Stimulated activated CD4-positive, alpha-beta T cell treated with anti-CD3 and anti-CD28 coated beads, Interleukin-1b, Interleukin-23, amount 100 ng/mL, for 1 hour (primary cell): ENCODE measurements at places on chromosomes 2 and 18.
A peak's percentile ranks its signal among the peaks of the same experiment; 100 is the strongest.

GRCh38 chr2:108145557-108146326 lies 94.0 kb upstream of the SULT1C3 start:
- no peak for DNase-seq

DNA sequence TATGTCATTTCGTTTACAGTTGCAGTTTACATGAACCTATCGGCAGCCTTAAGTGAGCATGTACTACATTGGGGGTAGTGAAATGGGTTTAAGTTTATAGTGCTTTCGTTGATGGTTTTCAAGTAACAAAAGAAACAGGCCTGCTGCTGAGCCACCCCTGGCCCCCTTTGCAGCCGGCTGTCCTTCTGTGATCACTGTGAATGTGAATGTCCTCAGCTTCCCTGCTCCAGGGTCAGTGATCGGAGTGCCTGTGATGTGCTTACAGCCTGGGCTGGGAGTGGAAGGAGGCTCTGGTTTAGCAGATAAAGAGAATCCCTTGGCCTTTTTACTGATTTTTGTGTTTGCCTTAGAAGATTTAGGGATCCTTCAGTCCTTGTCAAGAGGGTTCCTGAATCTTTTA lies 154.2 kb downstream of the FAM210A start:
- DNase-seq, result no peak

DNA sequence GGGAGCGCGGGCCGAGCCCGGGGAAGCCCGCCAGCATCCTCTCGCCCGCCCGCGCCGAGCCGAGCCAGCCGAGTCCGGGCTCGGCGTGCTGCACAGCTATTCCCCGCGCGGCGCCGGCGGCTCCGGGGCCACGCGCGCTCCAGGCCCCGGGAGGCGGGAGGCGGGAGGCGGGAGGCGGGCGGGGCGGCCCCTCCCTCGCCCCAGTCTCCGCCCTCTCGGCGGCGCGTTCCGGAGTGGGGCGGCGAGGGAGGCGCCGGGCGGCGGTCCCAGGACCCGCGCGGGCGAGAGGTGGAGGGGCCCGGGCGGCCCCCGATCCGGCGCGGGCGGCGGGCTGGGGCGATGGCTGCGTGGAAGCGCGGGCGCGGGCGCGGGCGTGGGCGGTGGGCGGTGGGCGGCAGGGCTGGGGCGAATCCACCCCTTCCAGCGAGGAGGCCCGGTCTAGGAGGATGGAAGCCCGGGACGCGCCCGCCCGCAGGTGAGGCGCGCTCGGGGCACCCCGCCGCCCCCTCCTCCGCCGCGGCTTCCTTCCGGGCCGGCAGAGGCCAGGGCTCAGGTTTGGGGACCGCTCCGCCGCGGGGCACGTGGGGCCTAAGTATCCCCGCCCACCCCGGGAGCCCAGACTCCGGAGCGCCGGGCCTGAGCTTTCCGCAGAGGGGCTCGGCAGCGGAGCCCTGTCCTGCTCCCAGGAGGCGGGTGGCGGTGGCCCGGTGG lies at the start of gene ADCY3:
TSS of gene ADCY3 (minus strand) at position 140 of the 711 bp plus-strand sequence. CDS start 1,250 bp downstream, outside the sequence.
- peak; percentile 33 for DNase-seq

- no peak for DNase-seq
These were observed 212.1 kb upstream of the POU3F3 start for GRCh38 chr2:104641786-104642185.

- no peak for DNase-seq
These were observed 147.6 kb upstream of the SETBP1 start for GRCh38 chr18:44533071-44533470.

- DNase-seq, result no peak
These were observed 1.7 kb downstream of the SLC8A1 start for GRCh38 chr2:40450066-40450795.

DNA sequence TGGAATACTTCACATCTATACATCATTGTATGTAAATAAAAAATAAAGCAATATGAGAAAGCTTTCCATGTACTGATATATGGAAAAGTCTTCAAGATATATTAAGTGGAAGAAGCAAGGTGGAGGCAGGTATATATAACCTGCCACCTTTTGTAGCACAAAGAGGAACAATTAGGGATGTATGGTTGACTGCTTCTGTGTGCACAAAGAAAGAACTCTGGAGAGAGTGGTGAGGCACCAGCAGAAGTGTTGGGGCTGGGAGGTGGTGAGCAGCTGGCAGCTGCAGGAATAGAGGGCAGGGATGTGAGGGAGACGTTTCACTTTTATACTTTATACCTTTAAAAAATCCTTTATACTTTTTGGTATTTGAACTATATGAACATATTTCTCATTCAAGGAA lies 26.1 kb downstream of the KIF5C start:
- no peak for DNase-seq

DNA sequence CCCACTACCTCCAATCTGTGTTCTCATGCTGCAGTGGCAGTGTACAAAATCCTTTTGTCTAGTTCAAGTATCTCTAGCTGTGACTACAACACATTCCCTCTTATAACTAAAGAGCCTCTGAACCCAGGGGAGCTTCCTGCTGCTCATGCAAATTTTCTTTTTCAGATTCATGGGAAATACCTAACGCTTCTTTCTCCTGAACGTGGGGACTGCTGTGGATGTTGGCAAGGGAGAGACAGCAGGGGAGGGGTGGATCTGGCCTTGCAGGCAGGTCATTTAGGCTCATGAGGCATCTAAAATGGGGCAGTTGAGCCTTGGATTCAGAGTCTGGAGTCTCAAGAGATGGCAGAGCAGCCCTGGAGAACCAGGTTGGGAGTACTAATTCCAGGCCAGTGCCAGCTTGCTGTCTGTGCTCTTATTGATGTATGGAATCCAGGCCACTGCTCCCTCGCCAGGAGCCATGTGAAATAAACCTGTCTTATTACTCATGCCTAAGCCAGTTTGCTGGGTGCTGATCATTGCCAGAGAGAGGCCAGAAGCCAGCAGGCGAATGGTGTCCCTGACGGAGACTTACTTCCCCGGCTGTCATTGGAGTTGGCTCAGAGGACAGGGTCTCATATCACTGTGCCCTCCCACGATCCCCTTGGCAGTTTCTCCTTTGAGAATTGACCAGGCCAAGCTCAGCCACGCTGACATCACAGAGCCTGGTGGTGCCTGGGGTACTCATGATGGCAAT lies 29.2 kb upstream of the TNP1 start:
- no peak for DNase-seq

- DNase-seq, result no peak
These were observed 161.3 kb downstream of the CDH2 start for GRCh38 chr18:28015671-28016070.

- no peak for DNase-seq
These were observed 3.5 kb upstream of the BCL2 start for GRCh38 chr18:63322908-63323634.

GRCh38 chr2:189454009-189454408 lies 12.7 kb downstream of the WDR75 start:
- no peak for DNase-seq

- DNase-seq, result no peak
These were observed 102.8 kb upstream of the FZD7 start for GRCh38 chr2:201930831-201931230.

- DNase-seq, result no peak
These were observed 136.4 kb downstream of the FAM210A start for GRCh38 chr18:13589943-13590342.

DNA sequence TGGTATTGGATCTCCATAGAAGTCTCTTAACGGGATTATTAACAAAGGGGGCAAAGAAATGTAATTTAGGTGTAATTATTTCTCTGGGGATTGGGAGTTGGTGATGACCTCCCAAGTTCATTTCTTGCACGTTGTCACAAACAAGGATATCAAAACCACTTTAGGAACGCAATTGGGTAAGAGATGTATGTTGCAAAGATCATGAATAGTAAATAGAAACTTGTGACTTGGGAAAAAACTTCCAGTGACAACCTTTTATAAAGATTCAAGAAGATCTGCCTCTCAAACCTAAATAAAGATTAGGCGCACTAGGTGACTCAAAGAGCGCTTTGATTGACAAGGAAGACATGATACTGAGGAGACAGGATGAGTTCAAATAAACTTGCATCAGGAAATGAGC lies 127.8 kb upstream of the TRIB2 start:
- no peak for DNase-seq

- DNase-seq, result no peak
These were observed 1043.0 kb upstream of the CHAC2 start for GRCh38 chr2:52724585-52724984.

DNA sequence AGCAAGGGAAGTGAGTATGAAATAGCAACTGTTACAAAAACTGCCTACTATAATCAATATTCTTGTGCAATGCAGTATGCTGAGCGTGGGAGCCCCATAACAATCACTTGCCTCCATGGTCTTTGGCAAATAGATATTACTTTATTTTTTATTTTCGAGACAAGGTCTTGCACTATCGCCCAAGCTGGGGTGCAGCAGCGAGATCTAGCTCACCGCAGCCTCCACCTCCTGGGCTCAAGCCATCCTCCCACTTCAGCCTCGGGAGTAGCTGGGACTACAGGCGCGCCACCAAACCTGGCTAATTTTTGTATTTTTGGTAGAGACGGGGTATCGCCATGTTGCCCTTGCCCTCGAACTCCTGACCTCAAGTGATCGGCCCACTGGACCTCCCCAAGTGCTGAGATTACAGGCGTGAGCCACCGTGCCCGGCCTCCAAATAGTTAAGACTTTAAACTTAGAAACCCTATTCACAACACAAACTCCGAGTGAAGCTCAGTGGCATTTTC lies 1.2 kb upstream of the CCNT2 start:
- DNase-seq, result no peak

GRCh38 chr18:74517236-74517630 lies 17.1 kb upstream of the CNDP1 start:
- DNase-seq, result no peak

GRCh38 chr18:64132871-64133270 lies 16.0 kb downstream of the LINC00305 start:
- no peak for DNase-seq

GRCh38 chr18:63158676-63159291 lies 160.8 kb downstream of the BCL2 start:
- DNase-seq, result no peak

DNA sequence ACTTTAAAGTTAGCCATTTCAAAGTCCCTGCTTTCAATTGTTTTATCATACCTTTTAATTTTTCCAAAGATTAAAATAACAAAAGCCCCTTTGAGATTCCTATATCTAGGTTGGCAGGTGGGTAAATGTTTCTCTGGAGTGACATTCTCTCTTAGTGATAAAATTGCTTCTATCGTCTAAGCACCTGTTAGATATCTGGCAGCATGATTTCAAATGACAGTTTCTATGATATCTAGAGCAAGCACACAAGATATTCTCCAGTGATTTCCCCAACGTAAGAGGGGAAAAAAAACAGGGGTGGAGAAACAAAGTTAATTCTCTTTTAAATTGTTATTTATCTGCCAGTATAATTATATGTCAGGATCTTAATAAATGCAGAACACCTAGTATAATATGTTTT lies 610.2 kb downstream of the DSC3 start:
- no peak for DNase-seq

DNA sequence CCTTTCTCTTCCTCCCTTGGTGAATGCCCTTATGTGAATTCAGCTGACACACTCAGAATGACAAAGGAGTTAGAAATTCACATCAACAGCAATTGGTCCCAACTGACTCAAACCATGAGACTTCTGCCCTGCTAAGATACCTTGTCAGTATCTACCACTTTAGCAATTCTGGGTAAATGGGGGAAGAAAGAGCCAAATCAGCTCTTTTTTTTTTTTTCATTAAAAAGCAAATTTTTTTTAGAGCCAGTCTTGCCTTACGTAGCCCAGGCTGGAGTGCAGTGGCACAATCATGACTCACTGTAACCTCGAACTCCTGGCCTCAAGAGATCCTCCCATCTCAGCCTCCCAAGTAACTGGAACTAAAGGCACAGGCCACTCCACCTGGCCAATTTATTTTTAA lies 1.7 kb upstream of the PPP4R1 start:
- no peak for DNase-seq

DNA sequence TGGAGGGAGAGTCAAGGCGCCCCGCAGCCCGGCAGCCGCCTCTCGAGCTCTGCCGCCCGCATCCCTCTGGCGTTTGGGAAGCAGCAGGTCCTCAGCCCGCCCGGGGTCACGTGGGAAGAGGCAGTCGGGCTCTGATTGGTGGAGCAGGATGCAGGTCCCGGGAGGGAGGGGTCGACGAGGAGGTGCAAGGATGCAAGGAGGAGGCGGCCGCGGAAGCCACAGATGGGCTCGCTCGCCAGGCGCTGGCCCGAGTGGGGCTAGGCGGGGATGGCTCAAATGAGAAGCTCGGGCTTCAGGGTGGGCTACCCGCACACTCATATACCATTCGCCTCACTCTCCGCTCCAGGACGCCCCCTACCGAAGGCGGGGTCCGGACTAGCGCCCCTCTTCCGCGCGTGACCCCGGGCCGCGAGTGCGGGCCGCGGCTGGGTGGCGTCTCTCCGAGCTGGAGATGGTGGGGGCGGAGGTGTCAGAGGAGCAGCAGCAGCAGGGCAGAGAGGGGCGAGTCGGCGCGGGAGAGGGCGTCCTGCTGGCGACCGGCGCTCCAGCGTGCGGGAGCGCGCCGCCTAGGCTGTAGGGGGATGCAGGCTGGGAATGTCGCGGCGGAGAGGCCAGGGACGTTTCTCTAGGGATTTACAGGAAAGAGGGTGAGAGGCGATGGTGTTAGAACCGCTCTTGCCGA lies at the start of gene TMEFF2:
TSS of gene TMEFF2 (minus strand) at position 68 of the 682 bp plus-strand sequence. CDS start 409 bp downstream, outside the sequence.
- no peak for DNase-seq

GRCh38 chr18:49874238-49874637 lies 60.9 kb upstream of the ACAA2 start:
- DNase-seq, result no peak
